ENCODE measurements at places on chromosomes 1 and 21. TPM values are rescaled to one million over a fixed set of nuclear protein-coding genes. Genes with fewer than 3 reads are reported as not detected.

The TGFB2 gene
- polyA plus RNA-seq = 54.3 TPM

The SPRR2B gene
- not detected for polyA plus RNA-seq

The ESRRG gene
- polyA plus RNA-seq = 13.5 TPM

The RBP7 gene
- polyA plus RNA-seq = 5.7 TPM

The PCP4 gene
- polyA plus RNA-seq = 1.9 TPM

The GCSAML gene
- polyA plus RNA-seq = 0.15 TPM

The RCAN1 gene
- 18.8 TPM for polyA plus RNA-seq

The GPR161 gene
- 12.5 TPM for polyA plus RNA-seq

The SYCP1 gene
- not detected for polyA plus RNA-seq

The PAQR6 gene
- polyA plus RNA-seq = 5.2 TPM

The URB2 gene
- 5.8 TPM for polyA plus RNA-seq

The CFHR2 gene
- not detected for polyA plus RNA-seq

The ALX3 gene
- polyA plus RNA-seq = not detected

The AKR7A3 gene
- polyA plus RNA-seq = 1.6 TPM

The MFAP2 gene
- 70.4 TPM for polyA plus RNA-seq

The TLR5 gene
- 5.9 TPM for polyA plus RNA-seq

The TP73 gene
- polyA plus RNA-seq = 2.1 TPM

The NR5A2 gene
- 3.0 TPM for polyA plus RNA-seq

The FCN3 gene
- 0.50 TPM for polyA plus RNA-seq

The LCE6A gene
- not detected for polyA plus RNA-seq

The CCDC185 gene
- polyA plus RNA-seq = not detected

The OR2T35 gene
- not detected for polyA plus RNA-seq

The CSF3R gene
- 3.8 TPM for polyA plus RNA-seq

The EPHA8 gene
- polyA plus RNA-seq = not detected

The SPRR4 gene
- polyA plus RNA-seq = not detected

The PRCC gene
- polyA plus RNA-seq = 64.9 TPM

The ZNF496 gene
- 43.2 TPM for polyA plus RNA-seq

The DYNLT5 gene
- polyA plus RNA-seq = 4.5 TPM

The KCNT2 gene
- polyA plus RNA-seq = 7.0 TPM

The MX1 gene
- 4.7 TPM for polyA plus RNA-seq

The ZNF670 gene
- polyA plus RNA-seq = 2.6 TPM

The EFNA1 gene
- 24.7 TPM for polyA plus RNA-seq

The PTCH2 gene
- 10.0 TPM for polyA plus RNA-seq

The CFAP141 gene
- not detected for polyA plus RNA-seq

The FALEC gene
- 1.9 TPM for polyA plus RNA-seq

The CELA2A gene
- polyA plus RNA-seq = 0.84 TPM

The HP1BP3 gene
- polyA plus RNA-seq = 188 TPM

The OXCT2 gene
- 0.37 TPM for polyA plus RNA-seq

The CCDC181 gene
- 1.1 TPM for polyA plus RNA-seq

The RGS13 gene
- polyA plus RNA-seq = 0.15 TPM

The PGLYRP4 gene
- polyA plus RNA-seq = not detected

The HDAC1 gene
- polyA plus RNA-seq = 43.7 TPM

The LRRC38 gene
- polyA plus RNA-seq = 31.8 TPM

The PTGER3 gene
- polyA plus RNA-seq = 1.2 TPM

The HMCN1 gene
- polyA plus RNA-seq = 3.9 TPM

The TMCO4 gene
- 2.1 TPM for polyA plus RNA-seq

The PRKAA2 gene
- 54.4 TPM for polyA plus RNA-seq

The CD53 gene
- polyA plus RNA-seq = 12.5 TPM

The FNDC5 gene
- 209 TPM for polyA plus RNA-seq

The PLEKHA6 gene
- polyA plus RNA-seq = 12.7 TPM

The PRKCZ gene
- polyA plus RNA-seq = 7.8 TPM

The EVA1B gene
- polyA plus RNA-seq = 34.8 TPM

The GBP7 gene
- polyA plus RNA-seq = not detected

The MFSD2A gene
- 1.2 TPM for polyA plus RNA-seq

The MATN1 gene
- 1.1 TPM for polyA plus RNA-seq

The ACTL8 gene
- polyA plus RNA-seq = not detected

The TNNT2 gene
- 1,245 TPM for polyA plus RNA-seq

The ANGEL2 gene
- 31.9 TPM for polyA plus RNA-seq
